ENCODE measurements at places on chromosomes 3 and 15. TPM values are rescaled to one million over a fixed set of nuclear protein-coding genes. Genes with fewer than 3 reads are reported as not detected.

The LACTB gene
- 29.1 TPM for total RNA-seq

The C3orf22 gene
- total RNA-seq: not detected

The CCR8 gene
- not detected for total RNA-seq

The ROPN1 gene
- total RNA-seq: not detected
